Left ventricle myocardium inferior (tissue), 1 donor: ENCODE measurements at places on chromosomes 3 and 15. TPM values are rescaled to one million over a fixed set of nuclear protein-coding genes. Genes with fewer than 3 reads are reported as not detected.

GRCh38 chr3:127197300-127198189 is 4.6 kb downstream of the PRR23E start:
- no peak for DNase-seq

DNA sequence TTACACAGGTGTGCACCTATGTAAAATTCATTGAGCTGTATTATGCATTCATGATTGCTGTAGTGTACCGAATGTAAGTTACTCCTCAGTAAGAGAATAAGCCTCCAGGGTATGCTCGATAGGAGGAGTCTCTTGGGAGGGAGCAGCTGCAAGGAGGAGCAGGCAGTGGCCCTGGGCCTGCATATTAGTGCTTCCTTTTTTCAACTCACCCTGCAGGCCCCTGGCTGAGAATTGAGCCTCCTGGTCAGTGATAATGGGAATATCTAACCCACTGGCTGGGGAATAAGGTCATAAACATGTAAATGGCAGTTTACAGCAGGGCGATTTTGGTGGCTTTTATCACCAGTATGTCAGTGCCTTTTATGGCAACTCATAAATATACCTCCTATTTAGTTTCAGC is 21.7 kb upstream of the SFMBT1 start:
- DNase-seq, result no peak

DNA sequence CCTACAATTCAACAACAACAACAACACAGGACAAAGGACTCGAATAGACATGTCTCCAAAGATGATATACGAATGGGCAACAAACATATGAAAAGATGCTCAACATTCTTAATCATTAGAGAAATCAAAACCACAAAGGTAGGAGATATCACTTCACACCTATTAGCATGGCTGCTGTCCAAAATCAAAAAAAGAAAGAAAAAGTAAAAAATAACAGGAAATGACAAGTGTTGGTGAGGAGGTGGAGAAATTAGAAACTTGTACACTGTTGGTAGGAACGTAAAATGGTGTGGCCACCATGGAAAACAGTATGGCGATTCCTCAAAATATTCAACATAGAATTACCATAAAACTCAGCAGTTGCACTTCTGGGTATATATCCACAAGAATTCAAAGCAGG is 312.3 kb upstream of the STT3B start:
- no peak for DNase-seq

DNA sequence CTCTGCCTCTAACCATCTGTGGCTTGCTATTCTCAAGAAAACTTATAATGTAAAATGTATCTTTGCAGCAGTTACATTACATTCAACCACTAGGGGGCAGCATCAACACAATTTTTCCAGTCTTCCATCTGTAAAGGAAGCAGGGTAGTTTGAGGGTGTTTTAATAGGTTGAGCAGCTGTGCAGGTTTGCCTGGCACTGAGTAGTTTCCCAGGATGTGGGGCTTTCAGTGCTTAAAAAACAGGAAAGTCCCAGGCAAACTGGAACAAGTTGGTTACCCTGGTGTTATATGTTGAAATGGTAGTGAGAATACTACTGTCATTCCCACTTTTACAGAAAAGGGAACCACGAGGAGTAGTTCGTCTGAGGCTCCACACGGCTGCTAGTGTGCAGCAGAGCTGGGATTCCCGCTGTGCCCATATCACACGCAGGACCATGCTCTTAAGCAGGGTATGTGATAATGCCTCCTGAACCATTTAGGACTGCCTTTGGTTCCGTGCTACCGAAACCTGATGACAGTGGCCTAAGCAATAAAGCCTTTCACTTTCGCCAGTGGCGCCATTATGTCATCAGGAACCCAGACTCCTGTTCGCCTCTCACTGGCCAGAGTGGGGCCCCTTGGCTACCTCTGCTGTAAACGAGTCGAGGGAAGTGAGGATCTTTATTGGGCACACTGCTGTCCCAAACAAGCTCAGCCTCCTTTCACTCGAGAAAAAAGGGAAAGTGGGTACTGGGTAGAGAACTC is 64.7 kb upstream of the ZBTB38 start:
- DNase-seq, result no peak

GRCh38 chr3:50658831-50659230 is 15.9 kb upstream of the DOCK3 start:
- no peak for DNase-seq

DNA sequence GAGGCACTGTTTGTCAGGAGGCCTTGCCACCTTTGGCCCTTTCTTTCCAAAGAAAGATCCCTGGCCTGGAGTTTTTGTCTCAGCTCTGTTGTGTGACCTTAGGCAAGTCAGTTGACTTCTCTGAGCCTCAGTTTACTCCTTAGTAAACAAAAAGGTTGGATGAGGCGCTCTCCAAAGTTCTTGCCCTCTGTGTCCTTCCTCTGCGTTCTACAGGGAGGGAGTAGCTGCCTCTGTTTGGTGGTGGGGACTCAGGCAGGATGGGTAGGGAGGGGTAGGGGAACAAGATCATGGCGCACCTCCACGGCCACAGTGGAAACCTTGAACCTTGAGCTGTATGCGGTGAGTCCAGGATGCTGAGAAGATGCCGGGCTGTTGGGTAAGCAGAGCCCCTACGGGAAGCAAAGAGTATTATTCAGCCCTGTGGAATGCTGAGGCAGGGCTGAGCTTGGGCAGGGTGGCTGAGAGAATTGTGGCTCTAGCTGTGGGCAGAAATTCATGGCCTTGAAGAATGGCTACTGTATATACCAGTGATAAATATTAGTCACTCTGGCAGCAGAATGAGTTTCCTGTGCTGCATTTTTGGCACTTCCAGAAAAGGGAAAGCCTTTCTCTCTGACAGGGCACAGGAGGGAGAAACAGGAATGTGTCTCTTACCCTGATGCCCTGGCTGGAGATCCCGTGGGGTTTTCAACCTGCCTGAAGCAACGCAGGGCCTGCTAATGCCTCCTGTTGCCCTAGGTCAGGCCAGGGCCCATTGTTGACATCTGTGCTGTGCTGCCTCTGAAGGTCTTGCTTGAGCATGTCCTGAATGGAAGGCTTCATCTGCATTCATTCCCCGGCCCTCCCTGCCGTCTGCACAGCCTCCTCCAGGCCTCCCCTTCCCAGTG is 39.9 kb downstream of the SMAD3 start:
- DNase-seq, result no peak

- DNase-seq, result no peak
Observed at GRCh38 chr3:189687475-189687874, 56.3 kb downstream of the TP63 start.

GRCh38 chr15:64740311-64741170 is 34.8 kb downstream of the RBPMS2 start:
- peak; percentile 83 for DNase-seq

- DNase-seq, result no peak
Observed at GRCh38 chr3:18752273-18752934, 327.3 kb upstream of the SATB1 start.

DNA sequence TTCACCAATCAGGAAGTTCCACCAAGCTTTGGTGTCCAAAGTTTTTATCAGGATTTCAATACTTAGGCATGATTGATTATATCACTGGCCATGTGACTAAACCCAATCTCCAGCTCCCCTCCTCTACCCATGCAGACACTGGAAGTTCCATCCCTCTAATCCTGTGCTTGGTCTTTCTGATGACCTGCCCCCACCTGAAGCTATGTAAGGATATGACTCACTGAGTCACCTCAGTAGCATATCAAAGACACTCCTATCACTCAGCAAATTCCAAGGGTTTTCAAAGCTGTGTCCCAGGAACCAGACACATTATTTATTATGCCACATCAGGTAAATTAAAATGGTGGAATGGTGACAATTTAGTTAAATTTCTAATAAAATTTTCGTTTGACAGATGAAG is 158.9 kb downstream of the TAFA4 start:
- no peak for DNase-seq

DNA sequence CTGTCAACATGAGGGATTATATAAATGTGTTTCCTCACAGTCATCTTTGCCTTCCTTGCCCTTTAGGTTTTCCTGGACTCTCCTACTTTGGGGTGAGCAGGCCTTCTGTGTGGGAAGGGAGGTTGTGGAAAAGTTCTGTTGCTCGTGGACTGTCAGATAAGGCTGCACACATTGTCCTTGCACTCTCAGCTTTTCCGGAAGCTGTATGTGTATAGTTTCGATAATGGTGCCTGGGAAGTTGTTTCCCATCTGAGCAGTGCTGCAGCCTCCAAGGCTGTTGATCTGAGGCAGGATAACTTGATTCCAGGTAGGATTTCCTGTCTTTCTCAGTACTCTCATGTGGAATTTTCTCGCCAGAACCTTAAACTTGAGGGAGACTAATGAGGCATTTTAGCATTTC is 297.8 kb upstream of the AZI2 start:
- no peak for DNase-seq

- no peak for DNase-seq
Observed at GRCh38 chr3:74630602-74631001, 16.1 kb upstream of the CNTN3 start.

DNA sequence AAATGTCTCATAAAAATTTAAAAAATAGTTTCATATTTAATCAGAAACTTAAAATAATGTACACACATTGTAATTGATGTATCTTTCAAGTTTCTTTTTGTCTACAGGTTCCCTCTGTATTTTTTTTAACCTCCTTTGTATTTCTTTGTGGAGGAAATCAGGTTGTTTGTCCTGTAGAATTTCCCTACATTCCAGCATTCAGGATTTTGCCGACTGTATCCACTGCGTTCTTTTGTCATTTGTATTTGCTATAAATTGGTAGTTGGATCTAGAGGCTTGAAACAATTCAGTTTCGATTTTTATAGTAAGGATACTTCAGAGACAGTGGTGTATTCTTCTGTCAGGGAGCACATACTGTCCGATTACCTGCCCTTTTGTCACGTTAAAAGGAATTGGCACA is 367.2 kb downstream of the SOX2 start:
- DNase-seq, result no peak

GRCh38 chr15:74340150-74340549 is 27.3 kb downstream of the CYP11A1 start:
- no peak for DNase-seq

- no peak for DNase-seq
Observed at GRCh38 chr15:55031727-55032126, 165.0 kb downstream of the RSL24D1 start.

DNA sequence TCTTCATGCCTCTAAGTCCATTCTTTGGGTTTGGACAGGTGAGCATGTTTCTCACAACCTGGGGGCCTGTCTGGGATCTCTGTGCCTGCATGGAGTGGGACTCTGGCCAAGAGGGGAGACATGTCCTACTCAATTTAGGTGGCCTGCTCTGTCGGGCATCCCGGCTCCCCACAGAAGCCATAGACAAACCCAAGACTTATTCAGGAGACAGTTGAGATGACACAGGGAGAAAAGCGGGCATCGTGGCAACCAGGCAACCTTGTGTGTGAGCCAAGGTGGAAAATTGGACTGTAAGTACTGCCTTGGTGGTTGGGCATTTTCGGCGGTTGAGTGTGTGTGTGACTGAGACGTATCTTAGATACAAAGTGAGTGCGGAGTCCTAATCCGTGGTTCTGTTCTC is 40.5 kb downstream of the PPCDC start:
- DNase-seq, result no peak

- no peak for DNase-seq
Observed at GRCh38 chr3:136283627-136284026, 33.5 kb downstream of the PCCB start.

DNA sequence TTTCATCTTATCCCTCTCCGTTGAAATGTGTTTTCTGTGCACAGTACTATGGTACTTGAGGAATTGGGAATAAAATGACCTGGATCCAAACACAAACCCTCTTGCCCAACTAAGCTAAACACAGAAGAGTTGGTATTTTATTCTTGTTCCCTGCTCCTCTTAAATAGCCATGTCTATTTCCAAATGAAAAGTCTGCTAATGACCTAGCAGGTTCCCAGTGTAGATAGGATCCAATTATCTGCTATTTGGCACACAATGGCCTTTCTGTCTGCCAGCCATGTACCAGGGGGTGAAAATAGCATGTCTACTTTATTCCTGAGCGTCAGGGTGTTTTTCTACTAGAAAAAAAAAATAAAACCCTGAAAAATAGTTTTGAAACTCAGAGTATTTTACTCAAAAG is 657.0 kb upstream of the NAALADL2 start:
- DNase-seq, result no peak

- DNase-seq, result no peak
Observed at GRCh38 chr15:99291643-99292042, 40.4 kb downstream of the LRRC28 start.

GRCh38 chr3:185998136-185998535 is 60.3 kb upstream of the TRA2B start:
- no peak for DNase-seq

DNA sequence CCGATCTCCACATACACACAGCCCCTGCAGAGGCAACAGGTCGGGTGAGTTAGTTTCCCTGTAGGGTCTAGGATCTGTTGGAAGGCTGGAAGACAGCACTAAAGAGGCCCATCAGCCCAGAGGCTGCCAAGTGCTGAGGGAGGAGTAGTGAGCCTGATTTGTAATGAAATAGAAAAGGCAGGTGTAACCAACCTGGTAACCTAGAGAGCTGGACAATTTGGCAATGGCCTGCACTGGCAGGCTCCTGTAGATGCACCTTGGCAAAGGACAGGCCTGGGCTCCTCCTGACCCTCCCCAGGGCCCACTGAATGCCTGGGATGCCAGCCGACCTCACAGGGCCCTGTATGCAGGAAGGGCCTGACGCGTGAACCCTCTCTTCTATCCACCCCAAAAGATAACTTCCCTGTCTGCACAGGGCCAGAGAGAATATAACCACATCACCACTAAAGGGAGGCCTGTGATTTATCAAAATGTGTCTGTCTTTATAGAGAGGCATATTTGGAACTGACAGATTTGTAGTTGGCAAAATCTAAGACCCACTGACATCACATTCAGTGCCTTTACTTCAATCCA is 225.1 kb upstream of the CHRNA7 start:
- no peak for DNase-seq

- DNase-seq, result no peak
Observed at GRCh38 chr3:55427739-55428138, 59.4 kb downstream of the WNT5A start.

GRCh38 chr15:86765281-86765680 is 685.6 kb downstream of the AGBL1 start:
- no peak for DNase-seq

- no peak for DNase-seq
Observed at GRCh38 chr3:16927485-16927884, 42.7 kb downstream of the PLCL2 start.

ARPP21 gene
- total RNA-seq, result not detected

ACKR4 gene
- 5.2 TPM for total RNA-seq

CCDC191 gene
- 0.77 TPM for total RNA-seq

EXD1 gene
- total RNA-seq, result not detected

ZMAT3 gene
- 12.8 TPM for total RNA-seq

SLITRK3 gene
- total RNA-seq, result not detected

CCDC39 gene
- total RNA-seq, result not detected

OR5AC2 gene
- not detected for total RNA-seq

TMEM108 gene
- total RNA-seq, result 2.4 TPM

CORO2B gene
- 5.0 TPM for total RNA-seq

CTDSPL2 gene
- total RNA-seq, result 14.7 TPM

CAPN3 gene
- 6.0 TPM for total RNA-seq

FEZF2 gene
- not detected for total RNA-seq

APBA2 gene
- total RNA-seq, result 0.38 TPM

GREM1 gene
- 0.49 TPM for total RNA-seq
